ENCODE measurements at places on chromosomes 2 and 18.

GRCh38 chr2:144606466-144607095 is 86.7 kb upstream of the ZEB2 start:
- DNase-seq, result no peak

DNA sequence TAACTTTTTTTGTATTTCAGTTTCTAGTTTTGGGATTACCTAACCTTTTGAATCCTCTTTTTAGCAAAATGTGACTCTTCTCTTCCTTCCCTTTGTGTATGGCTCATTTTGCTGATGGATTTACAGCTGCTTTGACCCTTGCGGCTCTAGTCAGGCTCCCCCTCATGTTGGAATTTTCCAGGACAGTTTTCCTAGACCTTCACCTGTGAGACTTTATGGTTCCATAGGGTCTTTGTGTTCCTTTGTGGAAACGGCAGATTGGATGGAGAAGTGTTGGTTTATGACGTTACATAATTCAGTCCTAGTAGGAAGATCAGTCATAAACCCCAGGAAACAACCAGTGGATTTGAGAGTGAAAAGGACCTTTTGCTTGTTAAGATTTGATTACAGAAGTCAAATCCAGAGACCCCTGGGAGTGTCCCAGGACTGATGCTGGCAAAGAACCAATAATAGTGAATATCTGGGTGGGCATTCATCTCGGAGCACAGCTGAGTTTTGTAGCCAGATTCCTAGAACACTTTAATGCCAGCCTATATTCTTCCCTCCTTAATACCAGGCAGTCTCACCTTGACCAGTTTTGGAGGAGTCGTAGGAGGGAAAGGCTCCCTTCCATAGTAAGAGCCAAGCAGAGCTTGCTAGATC is 42.7 kb downstream of the SOCS6 start:
- DNase-seq, result no peak

- DNase-seq, result no peak
These were observed 30.3 kb upstream of the PDK1 start for GRCh38 chr2:172525601-172526000.

DNA sequence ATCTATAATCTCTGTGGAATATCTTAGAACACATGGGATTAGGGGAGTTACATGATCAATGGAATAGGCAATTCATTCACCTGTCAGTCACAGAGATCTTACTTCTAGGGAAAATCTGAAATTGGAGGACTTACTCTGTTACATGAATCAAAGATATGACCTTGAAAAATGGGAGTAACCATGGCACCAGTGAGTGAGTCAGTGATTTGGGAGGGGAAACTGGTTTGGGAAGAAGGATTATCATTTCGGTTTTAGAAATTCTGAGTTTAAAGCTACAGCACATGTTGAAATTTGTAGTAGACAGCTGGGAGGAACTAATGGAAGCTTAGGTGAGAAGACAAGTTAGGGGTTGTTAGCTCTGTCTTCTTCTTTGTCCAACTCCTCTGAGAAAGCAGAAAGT is 153.7 kb downstream of the CAMKMT start:
- DNase-seq, result no peak

GRCh38 chr2:167013227-167013626 is 124.9 kb downstream of the XIRP2 start:
- DNase-seq, result no peak

Measured in stimulated activated naive CD8-positive, alpha-beta T cell treated with anti-CD3 and anti-CD28 coated beads, Interleukin-15, amount 100 ng/mL, for 72 hours (primary cell).